Upper lobe of left lung (tissue), 6 donors: ENCODE measurements at places on chromosomes 7 and 10. TPM values are rescaled to one million over a fixed set of nuclear protein-coding genes. Genes with fewer than 3 reads are reported as not detected.

Gene C10orf67
- total RNA-seq = 7.3 TPM

Gene HOXA2
- total RNA-seq = 0.49 TPM

Gene CALML5
- total RNA-seq = not detected

Gene LIPN
- total RNA-seq = 1.0 TPM

Gene CNPY4
- 6.7 TPM for total RNA-seq

Gene ZNF485
- total RNA-seq = 2.1 TPM

Gene MMP21
- 2.2 TPM for total RNA-seq

Gene CALHM1
- total RNA-seq = not detected

Gene PIK3CG
- total RNA-seq = 14.4 TPM

Gene ZCWPW1
- total RNA-seq = 6.2 TPM

Gene COL28A1
- total RNA-seq = 1.5 TPM

Gene ANKRD61
- not detected for total RNA-seq

Gene AGBL3
- total RNA-seq = 1.6 TPM

DNA sequence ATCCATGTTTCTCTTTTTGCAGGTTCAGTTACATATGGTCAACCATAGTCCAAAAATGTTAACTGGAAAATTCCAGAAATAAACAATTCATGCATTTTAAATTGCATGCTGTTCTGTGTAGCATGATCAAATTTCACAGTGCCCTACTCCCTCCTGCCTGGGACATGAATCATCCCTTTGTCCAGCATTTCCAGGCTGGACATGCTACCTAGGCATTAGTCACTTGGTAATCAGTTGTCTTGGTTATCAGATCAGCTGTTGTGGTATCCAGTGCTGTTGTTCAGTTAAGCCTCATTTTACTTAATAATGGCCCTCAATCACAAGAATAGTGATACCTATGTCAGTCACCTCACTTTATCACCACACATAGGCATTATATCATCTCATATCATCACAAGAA is 7.3 kb upstream of the PNLIP start:
- no peaks in the 10 kb centered on the region for H3K4me1 ChIP-seq
- H3K27me3 ChIP-seq = no peaks in the 10 kb centered on the region
- H3K4me3 ChIP-seq = no peak overlapping the region
- no peak overlapping the region for H3K27ac ChIP-seq

DNA sequence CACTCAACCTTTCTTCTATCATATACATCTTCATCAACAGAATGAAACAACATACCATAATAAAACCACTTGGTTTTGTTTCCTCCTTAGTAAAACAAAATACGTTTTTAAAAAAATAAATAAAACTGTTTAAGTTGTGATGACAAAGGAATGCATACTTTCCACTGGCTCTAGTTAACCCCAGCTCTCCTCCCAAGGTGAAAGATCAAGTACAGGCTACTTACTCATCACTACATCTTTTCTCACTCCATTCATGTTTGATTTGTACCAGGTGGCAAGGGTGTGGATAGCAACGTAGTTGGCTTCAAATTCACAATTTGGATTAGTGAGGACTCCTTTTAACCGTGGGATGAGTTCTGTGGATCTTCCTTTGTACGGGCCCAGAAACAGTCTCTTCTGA is 14.7 kb downstream of the OGA start:
- no peak overlapping the region for H3K27ac ChIP-seq
- H3K4me3 ChIP-seq = no peak overlapping the region
- no peak for DNase-seq
- peaks cover 98% of the 10 kb centered on the region for H3K36me3 ChIP-seq
- no peaks in the 10 kb centered on the region for H3K4me1 ChIP-seq

GRCh38 chr7:115869190-115869589 is 161.4 kb downstream of the TFEC start:
- no peak for DNase-seq
- no peak overlapping the region for H3K4me3 ChIP-seq
- H3K36me3 ChIP-seq = no peaks in the 10 kb centered on the region
- no peak overlapping the region for H3K27ac ChIP-seq
- no peaks in the 10 kb centered on the region for H3K27me3 ChIP-seq

GRCh38 chr10:118800920-118801319 is 46.1 kb upstream of the CACUL1 start:
- no peaks in the 10 kb centered on the region for H3K4me1 ChIP-seq
- no peaks in the 10 kb centered on the region for H3K36me3 ChIP-seq
- no peak overlapping the region for H3K27ac ChIP-seq
- DNase-seq = no peak
- H3K4me3 ChIP-seq = no peak overlapping the region
- H3K27me3 ChIP-seq = no peaks in the 10 kb centered on the region

GRCh38 chr10:10780746-10781145 is 236.9 kb upstream of the CELF2 start:
- no peak overlapping the region for H3K27ac ChIP-seq
- no peaks in the 10 kb centered on the region for H3K27me3 ChIP-seq
- no peak overlapping the region for H3K4me3 ChIP-seq

DNA sequence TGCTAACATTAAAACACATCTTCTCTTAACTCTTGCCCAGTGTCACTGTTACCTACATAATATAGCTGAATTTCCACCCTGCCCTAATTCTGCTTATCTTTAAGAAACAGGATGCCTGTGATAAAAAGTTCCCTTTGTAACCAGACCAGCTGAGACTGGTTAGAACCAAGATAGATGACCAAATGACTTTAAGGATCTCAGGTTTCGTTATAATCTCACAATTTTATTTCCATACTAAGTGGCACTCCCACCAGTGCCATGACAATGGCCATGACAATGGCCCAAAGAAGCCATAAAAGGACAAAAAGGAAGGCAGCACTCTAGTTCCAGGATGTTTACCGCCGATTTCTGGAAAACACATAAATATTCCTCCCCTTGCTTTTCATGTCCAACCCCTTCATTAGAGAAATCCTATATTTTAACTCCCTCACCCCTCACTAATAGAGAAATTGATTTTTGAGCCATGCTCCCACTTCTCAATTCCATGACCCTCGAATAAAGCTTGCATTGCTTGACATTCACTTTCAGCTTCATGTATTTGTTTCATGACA is 126.1 kb downstream of the ELAPOR2 start:
- H3K36me3 ChIP-seq = peaks cover 2% of the 10 kb centered on the region
- no peak overlapping the region for H3K27ac ChIP-seq
- DNase-seq = no peak

DNA sequence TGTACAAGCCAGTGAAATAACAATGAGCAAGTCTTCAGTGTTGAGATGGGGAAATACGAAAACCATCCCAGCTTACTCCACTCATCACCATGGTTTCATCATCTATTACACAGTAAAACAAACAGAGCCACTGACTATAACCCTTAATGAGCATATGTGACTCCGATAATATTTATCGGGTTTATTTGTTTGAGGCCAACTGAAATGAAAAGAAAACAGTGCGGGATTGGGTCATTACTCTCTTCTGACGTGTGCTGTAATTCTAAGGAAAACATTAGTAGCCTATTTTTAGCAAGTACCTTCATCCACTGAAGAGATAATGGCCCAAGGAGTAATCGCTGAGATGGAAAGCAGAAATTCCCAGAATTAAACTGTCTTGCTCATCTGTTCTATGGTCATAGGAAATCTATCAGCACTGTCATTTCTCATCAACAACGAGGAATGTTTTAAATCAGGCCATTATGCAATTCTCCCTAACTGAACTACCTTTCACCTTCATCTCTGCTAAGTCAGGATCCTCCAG is 716.5 kb downstream of the INHBA start:
- H3K36me3 ChIP-seq = no peaks in the 10 kb centered on the region
- H3K27ac ChIP-seq = no peak overlapping the region
- no peaks in the 10 kb centered on the region for H3K4me1 ChIP-seq
- no peaks in the 10 kb centered on the region for H3K27me3 ChIP-seq
- DNase-seq = no peak
- no peak overlapping the region for H3K4me3 ChIP-seq

GRCh38 chr10:131697476-131698128 is 203.2 kb upstream of the PPP2R2D start:
- no peaks in the 10 kb centered on the region for H3K27me3 ChIP-seq
- no peak overlapping the region for H3K4me3 ChIP-seq
- H3K36me3 ChIP-seq = no peaks in the 10 kb centered on the region
- H3K27ac ChIP-seq = no peak overlapping the region
- H3K4me1 ChIP-seq = no peaks in the 10 kb centered on the region

GRCh38 chr10:33260403-33261149 is 73.9 kb downstream of the NRP1 start:
- no peak overlapping the region for H3K4me3 ChIP-seq
- H3K27ac ChIP-seq = no peak overlapping the region
- H3K36me3 ChIP-seq = peaks cover 50% of the 10 kb centered on the region

DNA sequence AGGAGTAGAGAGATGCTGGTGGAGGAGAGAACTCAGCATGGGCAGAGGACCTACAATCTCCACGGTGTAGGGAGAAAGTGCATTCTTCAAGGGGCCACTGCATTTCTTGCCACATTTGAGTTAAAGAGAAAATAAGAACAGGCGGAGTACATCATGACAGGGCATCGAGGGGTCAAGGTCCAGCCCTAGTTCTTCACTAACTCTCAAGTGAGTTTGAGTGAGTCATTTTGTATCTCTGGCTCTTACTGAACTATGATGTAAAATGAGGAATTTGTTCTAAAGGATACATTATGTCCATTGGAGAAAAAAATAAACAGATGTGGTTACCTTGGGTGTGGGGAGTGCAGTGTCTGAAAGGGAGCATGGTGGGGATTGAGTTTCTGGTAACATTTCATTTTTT is 182.9 kb downstream of the XPNPEP1 start:
- no peak overlapping the region for H3K27ac ChIP-seq
- no peaks in the 10 kb centered on the region for H3K27me3 ChIP-seq
- H3K4me3 ChIP-seq = no peak overlapping the region
- no peaks in the 10 kb centered on the region for H3K36me3 ChIP-seq

GRCh38 chr7:123746055-123746454 is 2.7 kb downstream of the WASL start:
- H3K36me3 ChIP-seq = no peaks in the 10 kb centered on the region
- H3K4me1 ChIP-seq = peaks cover 58% of the 10 kb centered on the region
- H3K4me3 ChIP-seq = no peak overlapping the region
- no peaks in the 10 kb centered on the region for H3K27me3 ChIP-seq

DNA sequence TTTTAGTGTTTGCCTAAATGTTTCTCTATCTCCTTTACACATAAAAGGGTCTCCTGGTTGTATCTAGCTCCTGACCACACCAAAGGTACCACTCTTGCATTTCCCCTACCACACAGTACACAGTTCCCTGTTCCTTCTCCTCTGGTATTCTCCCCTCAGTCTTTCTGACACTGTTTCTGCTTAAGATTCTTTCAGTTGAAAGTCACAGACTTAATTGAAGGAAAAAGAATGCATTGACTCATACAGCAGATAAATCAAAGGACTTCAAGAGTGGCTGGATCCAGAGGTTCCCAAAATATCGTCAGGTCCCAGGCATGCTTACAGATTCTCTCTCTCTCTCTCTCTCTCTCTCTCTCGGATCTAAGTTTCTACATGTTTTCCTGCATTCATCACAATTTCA is 185.6 kb upstream of the LRGUK start:
- no peaks in the 10 kb centered on the region for H3K4me1 ChIP-seq
- H3K27ac ChIP-seq = no peak overlapping the region
- no peaks in the 10 kb centered on the region for H3K27me3 ChIP-seq
- no peaks in the 10 kb centered on the region for H3K36me3 ChIP-seq

GRCh38 chr7:27395626-27396025 is 153.0 kb downstream of the EVX1 start:
- H3K27ac ChIP-seq = no peak overlapping the region
- no peaks in the 10 kb centered on the region for H3K36me3 ChIP-seq
- H3K4me3 ChIP-seq = no peak overlapping the region

GRCh38 chr10:122421054-122421625 is 33.3 kb upstream of the ARMS2 start:
- H3K27me3 ChIP-seq = no peaks in the 10 kb centered on the region
- H3K36me3 ChIP-seq = no peaks in the 10 kb centered on the region
- no peak overlapping the region for H3K4me3 ChIP-seq
- no peak for DNase-seq
- H3K4me1 ChIP-seq = peaks cover 39% of the 10 kb centered on the region

DNA sequence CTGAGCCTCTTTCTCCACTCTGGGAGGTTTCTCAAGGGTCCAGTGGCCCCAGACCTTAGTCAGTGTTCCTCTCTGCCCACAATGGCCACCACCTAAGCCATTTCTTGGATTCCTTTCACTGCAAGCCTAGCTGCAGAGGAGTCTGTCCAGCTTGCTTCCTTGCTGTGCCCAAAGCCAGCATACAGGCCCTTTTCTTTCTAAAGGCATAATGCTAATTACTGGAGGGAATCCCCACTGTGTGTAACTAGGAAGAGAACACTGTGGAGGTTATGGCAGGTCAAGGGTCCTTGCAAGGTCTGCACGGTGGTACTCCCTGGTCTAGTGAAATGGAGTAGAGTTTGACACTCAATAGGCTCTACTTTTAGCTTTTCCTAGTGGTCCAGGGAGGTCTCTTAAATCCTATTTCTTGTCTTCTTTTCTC is 70.4 kb upstream of the CC2D2B start:
- H3K36me3 ChIP-seq = no peaks in the 10 kb centered on the region
- no peak for DNase-seq
- H3K27ac ChIP-seq = peak overlapping the region; percentile 14
- H3K4me3 ChIP-seq = no peak overlapping the region
- no peaks in the 10 kb centered on the region for H3K27me3 ChIP-seq

DNA sequence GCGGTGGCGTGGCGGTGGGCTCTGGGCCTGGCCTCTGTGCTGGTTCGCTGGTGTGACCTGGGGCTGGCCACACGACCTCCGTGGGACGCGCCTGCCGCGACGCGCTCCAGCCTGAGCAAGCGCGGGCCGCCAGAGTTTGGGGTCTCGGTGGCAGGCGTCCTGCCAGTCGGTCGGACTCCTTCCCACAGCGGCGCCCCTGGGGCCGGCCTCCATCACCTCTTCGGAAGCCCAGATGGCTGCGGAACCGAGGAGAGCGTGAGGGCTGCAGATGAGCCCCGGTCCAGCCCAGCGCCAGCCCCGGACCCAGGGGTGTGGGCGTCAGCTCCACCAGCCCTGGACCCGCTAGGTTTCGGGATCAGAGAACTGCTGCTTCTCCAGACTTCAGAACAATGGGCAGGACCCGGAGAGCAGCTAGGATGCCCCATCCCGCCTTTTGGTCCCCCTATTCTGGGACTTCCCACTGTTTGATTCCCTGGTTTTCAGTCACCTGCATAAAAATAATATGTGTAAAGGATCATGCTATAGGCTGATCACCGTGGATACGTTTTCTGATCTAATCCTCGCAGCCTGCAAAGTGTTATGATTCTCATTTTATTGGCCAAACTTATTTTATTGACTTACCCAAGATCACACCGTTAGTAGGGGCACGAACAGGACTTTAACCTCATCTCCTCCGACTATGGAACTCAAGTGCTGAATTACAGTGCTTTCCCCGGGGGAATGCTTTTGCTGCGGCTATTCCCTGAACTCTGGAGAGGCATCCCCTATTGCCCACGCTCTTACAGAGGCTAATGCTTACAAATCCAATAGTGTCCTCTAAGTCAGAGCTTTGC is 2.8 kb downstream of the CYP26C1 start:
- peaks cover 22% of the 10 kb centered on the region for H3K4me1 ChIP-seq
- no peaks in the 10 kb centered on the region for H3K36me3 ChIP-seq
- H3K27ac ChIP-seq = no peak overlapping the region
- peaks cover 3% of the 10 kb centered on the region for H3K27me3 ChIP-seq

- H3K4me1 ChIP-seq = no peaks in the 10 kb centered on the region
- no peak overlapping the region for H3K27ac ChIP-seq
- DNase-seq = no peak
These were observed 152.1 kb downstream of the LHFPL3 start for GRCh38 chr7:104480529-104480928.
